ELR (cell line): ENCODE measurements at places on chromosomes 1 and 21.

DNA sequence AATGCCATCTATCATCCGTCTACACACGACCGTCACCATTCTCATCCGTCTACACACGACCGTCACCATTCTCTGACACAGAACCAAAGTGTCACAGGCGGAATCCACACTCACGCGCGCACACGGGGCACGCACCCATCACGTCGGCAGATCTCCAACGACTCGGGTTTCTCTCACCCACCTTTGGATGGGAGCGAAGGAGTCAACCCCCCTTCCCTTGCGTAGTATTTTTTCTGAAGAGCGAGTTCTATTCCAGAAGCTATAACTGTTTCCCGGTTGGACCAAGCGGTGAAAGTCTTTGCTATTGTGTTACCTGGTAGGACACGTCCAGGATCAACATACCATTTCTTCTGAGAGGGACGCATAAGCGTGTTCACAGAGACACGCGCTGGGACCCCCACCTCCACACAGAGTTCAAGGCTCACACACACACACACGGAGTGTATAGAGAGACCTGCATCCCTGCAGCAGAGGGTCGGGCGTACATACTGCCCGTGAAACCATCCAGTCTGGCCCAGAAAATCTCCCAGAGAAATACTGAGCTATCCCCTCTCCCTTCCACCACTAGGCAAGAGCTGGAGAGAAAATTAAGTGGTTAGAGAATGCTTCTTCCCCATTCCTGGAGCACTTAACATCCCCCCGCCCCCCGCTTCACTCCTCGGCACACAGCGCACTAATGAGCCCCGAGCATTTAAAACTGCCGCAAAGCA is 741 bp downstream of the DUSP10 start:
- peak; percentile 40 for DNase-seq

DNA sequence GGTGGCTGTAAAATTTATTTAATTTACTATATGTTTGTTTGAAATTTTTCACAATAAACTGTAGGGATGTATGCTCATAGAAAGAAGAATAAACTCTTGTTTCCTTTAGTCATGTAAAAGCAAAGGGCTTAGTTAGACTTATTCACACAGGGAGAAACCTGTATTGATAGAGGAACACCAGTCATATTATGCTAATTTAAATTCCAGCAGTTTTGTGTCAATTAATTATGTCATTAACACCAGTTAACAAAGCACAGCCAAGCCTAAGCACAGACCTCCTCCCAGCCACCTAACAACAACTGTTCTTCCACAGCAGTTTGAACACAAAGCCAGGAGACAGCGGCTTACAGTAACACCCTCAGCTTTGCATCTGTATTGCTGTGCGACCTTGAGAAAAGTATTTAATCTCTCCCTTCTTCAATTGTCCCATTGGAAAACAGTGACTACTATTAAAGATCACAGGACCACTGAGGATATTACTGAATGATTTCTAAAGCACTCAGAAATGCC is 260.8 kb upstream of the RRP15 start:
- no peak for DNase-seq

- no peak for DNase-seq
These were observed at the start of gene RGS13 for GRCh38 chr1:192635939-192636338. Gene RGS13 (plus strand): TSS chr1:192636147. CDS start chr1:192644335, 8,188 bp downstream.

DNA sequence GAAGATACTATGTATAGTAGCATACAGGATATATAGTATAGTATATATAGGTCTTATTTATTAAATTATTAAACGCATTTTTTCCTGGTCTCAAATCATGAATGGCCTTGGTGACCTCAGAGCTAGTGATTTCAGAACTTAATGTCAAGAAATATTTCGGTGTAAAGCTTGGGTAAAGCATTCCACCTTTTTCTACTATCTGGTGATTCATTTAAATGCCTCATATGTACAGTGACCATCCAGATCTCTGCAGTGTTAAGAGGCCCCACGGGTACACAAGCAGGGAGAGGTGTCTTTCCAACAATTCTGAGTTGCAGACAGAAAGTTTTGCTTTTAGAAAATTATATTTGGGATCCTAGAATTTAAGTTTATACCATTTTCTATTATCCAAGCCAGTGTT is 626.5 kb downstream of the PTPRC start:
- peak; percentile 7 for DNase-seq

DNA sequence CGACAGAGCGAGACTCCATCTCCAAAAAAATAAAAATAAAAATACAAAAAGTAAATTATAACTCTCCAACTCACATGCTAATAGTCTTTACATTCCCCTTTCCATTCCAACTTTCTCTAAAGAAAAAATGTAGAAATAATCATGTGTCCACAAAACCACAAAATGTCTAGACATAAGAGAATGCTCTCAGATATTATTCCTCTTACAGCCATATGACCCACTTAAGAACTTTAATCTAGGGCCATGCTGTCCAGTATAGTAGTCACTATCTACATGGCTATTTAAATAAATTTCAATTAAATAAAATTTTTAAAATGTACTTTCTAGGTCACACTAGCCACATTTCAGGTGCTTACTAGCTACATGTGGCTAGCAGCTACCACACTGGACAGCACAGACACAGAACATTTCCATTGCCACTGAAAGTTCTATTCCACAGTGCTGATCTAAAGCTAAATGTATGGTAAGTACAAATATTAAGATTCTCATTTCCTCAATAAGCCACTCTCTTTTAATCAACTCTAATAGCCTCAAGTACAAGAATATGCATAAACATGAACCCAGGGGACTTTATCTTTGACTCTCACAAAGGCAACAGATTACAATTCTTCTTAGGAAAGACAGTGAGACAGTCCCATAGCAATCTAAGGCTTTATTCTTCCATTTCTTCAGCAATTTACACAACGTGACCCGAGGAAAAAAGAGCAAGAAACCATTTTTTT is 138.6 kb downstream of the RERE start:
- DNase-seq: no peak

GRCh38 chr1:161770250-161770649 is 4.1 kb downstream of the ATF6 start:
- no peak for DNase-seq

- DNase-seq: no peak
These were observed 12.8 kb downstream of the OTUD7B start for GRCh38 chr1:149997585-149998262.

GRCh38 chr1:61477301-61477700 is 247.6 kb downstream of the TM2D1 start:
- no peak for DNase-seq

DNA sequence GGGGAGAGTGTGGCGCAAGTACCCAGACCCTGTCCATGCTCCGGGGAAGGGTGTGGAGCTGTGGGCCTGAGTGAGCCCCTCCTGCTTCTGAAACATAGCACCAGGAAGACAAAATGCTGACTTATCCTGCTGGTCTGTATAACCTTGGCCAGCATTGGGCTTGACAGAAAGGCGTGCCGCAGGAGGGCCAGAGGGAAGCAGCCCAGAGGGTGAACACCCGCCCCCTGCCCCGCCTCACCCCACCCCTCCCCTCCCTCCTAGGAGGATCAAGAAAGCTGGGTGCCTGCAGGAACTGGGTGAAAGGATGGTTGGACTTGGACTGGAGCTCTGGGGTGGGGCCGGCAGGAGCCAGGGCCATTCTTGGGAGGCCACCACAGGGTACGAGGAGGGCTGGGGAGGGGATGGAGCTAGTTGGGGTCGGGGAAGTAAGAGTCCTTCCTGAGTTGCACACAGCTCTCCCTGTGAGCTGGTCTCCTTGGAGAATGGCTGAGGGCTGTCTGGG is 27.1 kb downstream of the PTPRF start:
- DNase-seq: peak; percentile 8

DNA sequence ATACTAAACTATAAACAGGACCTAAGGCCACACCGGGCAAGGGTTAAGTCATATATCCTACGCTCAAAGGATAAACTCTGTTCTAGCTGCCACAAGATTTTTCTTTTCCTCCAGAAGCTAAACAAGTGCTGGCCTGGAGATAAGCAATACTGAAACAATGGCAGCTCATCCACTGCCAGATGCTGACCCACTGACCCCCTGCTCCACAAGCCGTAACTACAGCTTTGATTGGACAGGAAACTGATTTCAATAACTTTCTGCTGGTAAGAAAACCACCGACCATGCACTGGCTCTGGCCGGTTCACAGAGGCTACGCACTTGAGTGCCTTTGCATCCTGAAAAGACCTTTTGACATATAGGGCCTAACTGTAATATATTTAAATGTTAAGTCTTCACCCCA is 51.3 kb upstream of the PLA2G2C start:
- no peak for DNase-seq

- DNase-seq: peak; percentile 89
These were observed 1.5 kb upstream of the S100A14 start for GRCh38 chr1:153617663-153618062.

DNA sequence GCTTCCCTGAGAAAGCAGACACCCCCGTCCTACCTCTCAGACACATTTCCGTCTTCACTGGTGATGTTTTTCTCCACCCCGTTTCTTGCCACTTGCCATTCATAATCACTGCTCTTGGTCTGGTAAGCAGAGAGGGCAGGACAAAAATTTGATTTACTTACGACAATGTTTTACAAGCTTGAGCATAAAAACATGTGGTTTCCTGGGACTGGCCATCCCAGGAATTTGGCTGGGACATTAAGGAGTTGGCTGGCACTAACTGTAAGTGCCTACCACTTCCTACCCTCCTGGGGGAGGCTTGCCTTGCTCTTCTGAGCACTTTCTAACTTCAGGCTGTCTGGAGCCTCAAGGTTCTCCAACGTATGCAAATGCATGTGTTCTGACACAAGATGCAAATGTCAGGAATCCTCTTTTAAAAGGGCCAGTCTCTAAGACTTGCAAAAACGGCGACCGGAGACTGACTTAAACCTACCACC is 24.2 kb downstream of the ZBTB18 start:
- DNase-seq: no peak

- DNase-seq: no peak
These were observed 46.4 kb upstream of the POFUT2 start for GRCh38 chr21:45334134-45334533.

DNA sequence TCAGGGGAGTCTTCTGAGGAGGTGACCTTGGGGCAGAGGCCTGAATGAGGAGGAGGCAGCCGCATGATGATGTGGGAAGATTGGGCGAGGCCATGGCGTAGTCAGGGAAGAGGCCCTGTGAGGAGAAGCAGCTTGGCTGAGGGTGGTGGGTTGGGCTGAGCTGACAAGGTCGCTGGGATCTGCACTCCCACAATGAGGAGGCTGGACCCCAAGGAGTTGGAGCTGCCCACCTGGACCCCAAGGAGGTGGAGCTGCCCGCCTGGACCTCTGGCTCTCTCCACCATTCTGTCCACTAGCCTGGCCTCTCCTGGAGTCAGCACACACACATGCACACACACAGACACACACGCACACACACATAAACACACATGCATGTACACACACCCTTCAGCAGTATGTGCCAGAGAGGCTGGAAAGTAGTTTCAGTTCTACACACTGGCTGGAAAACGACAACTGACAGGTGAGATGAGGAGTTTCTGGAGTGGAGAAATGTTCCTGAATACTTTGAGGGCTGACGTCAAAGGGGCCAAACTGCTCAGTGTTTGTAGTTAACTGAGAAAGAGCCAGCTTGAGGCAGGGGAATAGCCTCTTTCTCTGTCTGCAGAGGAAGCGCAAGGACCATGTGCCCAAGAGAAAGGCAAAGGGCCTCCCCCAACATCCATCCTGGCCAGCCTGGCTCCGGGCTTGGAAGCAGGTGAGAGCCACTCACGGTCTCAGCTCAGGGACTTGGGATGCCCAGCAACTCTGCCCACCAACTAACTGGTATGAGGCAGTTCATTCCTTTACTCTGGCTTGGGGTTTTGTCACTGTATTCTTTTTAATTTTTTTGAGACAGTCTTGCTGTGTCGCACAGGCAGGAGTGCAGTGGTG is 7.1 kb downstream of the SMPDL3B start:
- DNase-seq: no peak

DNA sequence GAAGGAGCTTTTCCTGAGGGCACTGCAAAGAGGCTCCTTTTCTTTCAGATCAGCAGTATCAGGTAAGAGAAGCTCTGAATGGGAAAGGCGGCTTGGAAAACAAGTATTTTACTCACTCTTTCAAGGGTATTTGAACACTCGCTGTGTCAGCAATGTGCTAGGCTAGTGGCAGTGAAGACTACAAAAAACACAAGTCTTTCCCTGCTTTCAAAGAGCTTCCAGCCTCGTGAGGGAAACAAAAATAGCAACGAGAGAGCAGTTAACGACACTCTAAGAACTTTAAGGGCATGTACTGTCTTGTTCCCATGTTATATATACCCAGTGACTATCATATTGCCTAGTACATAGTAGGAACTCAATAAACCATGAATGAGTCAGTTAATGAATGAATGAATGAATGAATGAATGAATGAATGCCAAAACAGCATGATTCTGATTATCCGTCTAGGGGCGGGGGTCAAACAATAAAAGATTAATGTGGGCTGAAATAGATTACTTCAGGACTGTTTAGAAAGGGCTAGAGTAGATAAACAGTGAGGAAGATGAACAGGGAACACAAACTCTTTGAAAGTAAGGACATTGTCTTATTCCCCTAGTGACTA is 14.2 kb upstream of the MCOLN3 start:
- no peak for DNase-seq

DNA sequence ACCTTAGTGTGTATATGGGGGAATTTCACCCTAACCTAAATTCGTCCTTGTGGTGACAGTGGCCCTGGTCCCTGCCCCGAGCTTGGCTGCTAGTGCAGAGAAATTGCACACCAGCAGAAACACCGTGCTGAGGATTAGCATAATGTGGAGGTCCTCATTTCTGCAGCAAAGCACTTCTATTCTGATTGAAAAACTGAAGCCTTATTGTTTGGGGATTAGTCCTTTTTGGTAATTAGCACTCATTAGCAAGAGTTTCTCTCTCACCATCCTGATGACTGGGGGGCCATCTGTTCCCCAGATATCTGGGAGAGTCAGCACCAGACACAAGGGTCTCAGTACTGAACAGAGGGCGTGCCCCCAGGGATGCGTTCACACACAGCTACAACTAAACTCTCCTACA is 55.2 kb downstream of the AJAP1 start:
- no peak for DNase-seq

GRCh38 chr21:33058957-33059356 is 11.0 kb upstream of the OLIG1 start:
- DNase-seq: no peak

DNA sequence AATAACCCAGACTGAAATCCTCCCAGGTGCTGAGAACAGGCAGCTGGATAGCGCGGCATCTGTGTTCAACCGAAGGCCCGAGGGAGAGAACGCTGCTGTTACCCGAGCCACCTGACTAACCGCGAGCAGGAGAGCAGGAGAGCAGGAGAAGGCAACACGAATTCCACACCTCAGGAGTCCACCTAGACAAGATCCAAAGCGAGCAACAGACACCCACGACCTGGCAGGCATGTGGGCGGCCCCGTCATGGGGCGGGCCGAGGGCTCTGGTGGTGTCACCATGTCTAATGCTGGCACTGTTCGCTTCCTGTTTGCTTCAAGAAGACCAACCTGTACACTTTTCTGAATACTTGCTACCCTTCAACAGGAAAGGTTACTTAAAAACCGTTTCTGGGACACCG is 20.9 kb upstream of the SPATC1L start:
- no peak for DNase-seq
